ENCODE measurements at places on chromosomes 2 and 18.
A peak's percentile ranks its signal among the peaks of the same experiment; 100 is the strongest.

GRCh38 chr2:15729709-15730544 lies 138.3 kb downstream of the DDX1 start:
- peak; percentile 26 for DNase-seq

DNA sequence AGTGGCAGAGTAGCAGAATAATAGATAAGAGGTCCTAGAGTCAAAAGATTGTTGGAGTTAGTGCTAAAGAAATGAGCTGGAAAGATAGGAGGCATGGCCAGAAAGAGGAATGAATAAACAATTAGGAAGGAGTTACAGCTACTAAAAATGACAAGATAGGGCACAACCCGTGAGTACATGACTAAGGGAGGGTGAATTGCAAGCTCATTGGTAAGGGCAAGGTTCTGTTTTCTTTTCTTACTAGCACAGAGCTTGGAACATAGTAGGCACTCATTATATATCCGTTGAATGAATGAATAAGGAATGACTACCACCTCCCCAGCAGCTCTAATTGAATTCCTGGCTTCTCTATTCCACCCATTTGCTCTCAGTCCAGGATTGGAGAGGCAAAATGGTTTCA lies 5.7 kb upstream of the MARCO start:
- no peak for DNase-seq

DNA sequence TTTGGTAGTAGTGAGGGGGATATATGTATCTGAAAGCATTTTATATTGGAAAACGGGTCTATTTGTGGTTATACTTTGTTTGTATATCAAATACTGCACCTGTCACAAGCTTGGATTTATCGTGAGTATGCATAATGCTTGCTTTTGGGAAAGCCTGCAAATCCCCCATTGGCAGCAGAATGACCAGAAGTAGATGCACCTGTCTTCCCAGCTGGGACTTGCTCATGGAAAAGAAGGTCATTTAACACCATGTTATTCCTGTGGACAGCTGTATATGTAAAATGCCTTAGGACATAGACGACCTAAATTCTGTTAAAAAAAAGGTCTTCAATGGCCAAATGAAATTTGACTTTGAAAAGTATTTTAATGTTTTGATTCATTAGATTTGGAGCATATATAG lies 599.4 kb downstream of the XIRP2 start:
- DNase-seq: no peak

DNA sequence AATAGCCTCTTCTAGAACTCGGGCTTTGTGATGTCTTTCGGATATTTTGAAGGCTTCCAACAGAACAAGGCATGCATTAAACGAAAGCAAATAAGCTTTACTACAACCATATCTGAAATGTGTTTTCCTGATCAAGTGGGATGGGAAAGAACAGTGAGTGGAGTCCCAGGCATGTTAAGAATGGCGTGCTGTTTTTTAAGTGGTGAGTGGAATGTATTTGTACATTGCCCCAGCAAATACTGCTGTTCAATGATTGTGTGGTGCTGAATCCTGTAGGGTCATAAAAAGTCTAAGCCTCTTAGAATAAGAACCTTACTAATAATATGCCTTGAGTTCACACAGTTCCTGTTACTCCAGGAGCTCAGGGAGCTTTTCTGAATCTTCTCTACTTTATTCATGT lies 52.5 kb downstream of the POMC start:
- DNase-seq: peak; percentile 75

DNA sequence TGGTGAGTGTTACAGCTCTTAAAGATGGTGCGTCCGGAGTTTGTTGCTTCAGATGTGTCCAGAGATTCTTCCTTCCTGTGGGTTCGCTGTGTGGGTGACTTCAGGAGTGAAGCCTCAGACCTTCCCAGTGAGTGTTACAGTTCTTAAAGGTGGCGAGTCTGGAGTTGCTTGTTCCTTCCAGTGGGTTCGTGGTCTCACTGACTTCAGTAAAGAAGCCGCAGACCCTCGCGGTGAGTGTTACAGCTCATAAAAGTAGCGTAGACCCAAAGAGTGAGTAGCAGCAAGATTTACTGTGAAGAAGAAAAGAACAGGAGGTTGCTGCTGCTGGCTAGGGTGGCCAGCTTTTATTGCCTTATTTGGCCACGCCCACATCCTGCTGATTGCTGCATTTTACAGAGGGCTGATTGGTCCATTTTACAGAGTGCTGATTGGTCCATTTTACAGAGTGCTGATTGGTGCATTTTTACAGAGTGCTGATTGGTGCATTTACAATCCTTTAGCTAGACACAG lies 34.0 kb upstream of the SPTBN1 start:
- DNase-seq: no peak

DNA sequence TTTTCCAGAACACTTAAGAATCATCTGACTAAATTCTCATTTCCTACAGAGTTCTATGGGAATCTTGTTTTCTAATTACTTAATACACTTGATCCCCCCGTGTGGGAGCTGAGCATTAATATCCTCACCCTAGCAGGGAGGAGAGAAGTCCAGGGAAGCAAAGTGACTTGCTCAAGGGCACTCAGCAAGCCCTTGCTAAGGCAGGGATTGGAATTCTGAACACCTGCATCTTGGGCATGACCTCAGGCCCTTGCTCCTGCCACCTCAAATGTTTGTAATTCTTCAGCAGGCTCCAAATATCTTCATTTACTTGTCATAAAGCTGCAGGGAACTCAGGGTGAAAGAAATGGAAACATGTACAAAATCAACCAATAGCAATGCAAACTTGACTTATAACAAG lies 162.4 kb downstream of the GPD2 start:
- DNase-seq: no peak

GRCh38 chr2:120772261-120772660 lies 36.6 kb downstream of the GLI2 start:
- peak; percentile 56 for DNase-seq

DNA sequence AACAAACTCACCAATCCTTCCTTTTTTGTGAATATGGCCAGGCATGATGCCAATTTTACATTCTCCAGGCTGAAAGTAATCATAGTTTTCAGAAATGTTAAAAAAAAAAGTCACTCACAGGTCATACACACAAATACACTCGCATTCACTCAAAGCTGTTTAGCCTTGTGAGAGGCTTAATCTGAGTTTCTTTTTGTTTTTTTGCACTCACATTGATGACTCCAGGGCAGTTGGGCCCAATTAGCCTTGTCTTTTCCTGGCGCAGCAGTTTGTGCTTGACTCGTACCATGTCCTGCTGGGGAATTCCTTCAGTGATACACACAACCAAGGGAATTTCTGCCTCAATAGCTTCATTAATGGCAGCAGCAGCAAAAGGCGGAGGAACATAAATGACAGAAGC lies 18.0 kb downstream of the SUCLG1 start:
- DNase-seq: peak; percentile 60
